Muscle of leg (tissue), 16 donors: ENCODE measurements at places on chromosomes 3 and 15. TPM values are rescaled to one million over a fixed set of nuclear protein-coding genes. Genes with fewer than 3 reads are reported as not detected.
A peak's percentile ranks its signal among the peaks of the same experiment; 100 is the strongest.

DNA sequence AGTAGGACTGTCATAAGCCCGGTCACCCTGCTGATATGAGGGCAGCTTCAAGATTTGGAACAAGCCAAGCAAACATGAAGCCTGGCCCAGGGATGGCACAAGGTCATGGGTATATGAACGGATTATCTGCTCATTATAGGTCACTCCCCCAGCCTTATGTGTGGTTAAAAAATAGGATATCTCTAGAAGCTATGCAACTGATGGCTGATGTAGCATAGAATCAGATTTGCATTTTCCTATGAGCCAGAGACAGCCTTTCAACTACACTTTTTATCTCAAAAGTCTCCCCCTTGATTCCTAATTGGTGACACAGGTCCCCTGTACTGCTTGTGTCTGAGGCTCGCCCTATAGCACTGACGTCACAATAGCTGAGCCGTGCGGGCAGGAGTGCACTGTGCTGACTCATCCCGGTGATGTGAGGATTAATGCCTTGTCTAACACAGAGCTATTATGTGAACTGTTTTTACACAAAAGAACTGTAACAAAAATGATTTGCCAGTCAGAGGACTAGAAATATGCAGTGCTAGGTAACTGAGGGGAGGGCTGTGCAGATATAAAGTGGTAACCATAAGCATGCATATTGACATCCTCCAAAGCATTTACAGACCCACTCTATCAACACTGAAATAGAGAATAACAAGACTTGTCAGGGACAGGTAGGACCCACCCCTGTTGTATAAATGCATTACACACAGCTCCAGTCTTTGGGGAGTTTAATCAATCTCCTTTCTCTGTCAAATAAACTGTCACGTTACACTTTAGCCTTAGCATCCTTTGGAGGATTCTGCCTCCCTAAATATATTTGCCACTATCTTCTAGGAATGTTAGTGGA lies 204.9 kb downstream of the TIGIT start:
- H3K36me3 ChIP-seq: no peaks in the 10 kb centered on the region
- no peak overlapping the region for H3K4me3 ChIP-seq

GRCh38 chr3:197547306-197548011 lies 8.3 kb downstream of the BDH1 start:
- no peaks in the 10 kb centered on the region for H3K36me3 ChIP-seq
- H3K4me3 ChIP-seq: no peak overlapping the region
- no peaks in the 10 kb centered on the region for H3K27me3 ChIP-seq
- peaks cover 18% of the 10 kb centered on the region for H3K4me1 ChIP-seq
- H3K27ac ChIP-seq: no peak overlapping the region

- no peaks in the 10 kb centered on the region for H3K27me3 ChIP-seq
- no peak overlapping the region for H3K27ac ChIP-seq
- H3K4me1 ChIP-seq: no peaks in the 10 kb centered on the region
- no peak for DNase-seq
- H3K36me3 ChIP-seq: no peaks in the 10 kb centered on the region
Measured at GRCh38 chr3:41638381-41638780, 323.5 kb downstream of the ULK4 start.

GRCh38 chr15:39078026-39078425 lies 502.9 kb upstream of the THBS1 start:
- H3K4me1 ChIP-seq: peaks cover 5% of the 10 kb centered on the region
- no peak overlapping the region for H3K27ac ChIP-seq
- H3K4me3 ChIP-seq: no peak overlapping the region
- H3K36me3 ChIP-seq: no peaks in the 10 kb centered on the region

DNA sequence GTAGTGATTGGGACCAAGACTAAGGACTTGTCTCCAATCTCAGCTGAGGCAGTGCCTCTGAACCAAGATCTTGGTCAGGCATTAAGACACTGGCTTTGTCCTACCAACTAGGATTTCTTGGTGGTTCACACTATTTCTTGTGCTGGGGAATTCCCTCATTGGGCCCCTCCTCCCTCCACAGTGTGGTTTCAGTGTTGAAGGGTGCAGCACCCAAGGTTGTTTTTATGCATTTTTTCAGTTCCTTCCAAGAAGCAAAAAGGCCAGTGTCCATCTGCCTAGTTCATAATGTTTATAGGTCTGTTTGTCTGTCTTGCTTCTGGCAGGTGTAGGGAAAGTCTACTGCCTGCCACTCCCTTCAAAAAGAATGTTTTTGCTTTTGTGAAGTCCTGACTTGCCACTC lies 10.6 kb upstream of the ITPKA start:
- H3K27me3 ChIP-seq: no peaks in the 10 kb centered on the region
- no peak overlapping the region for H3K27ac ChIP-seq
- no peak overlapping the region for H3K4me3 ChIP-seq
- no peak for DNase-seq

GRCh38 chr3:122912772-122913538 lies 114.6 kb downstream of the SEMA5B start:
- H3K4me1 ChIP-seq: no peaks in the 10 kb centered on the region
- no peak for DNase-seq
- H3K36me3 ChIP-seq: peaks cover 8% of the 10 kb centered on the region
- H3K4me3 ChIP-seq: no peak overlapping the region
- H3K27ac ChIP-seq: no peak overlapping the region
- peaks cover 25% of the 10 kb centered on the region for H3K27me3 ChIP-seq

- no peaks in the 10 kb centered on the region for H3K27me3 ChIP-seq
- no peak overlapping the region for H3K4me3 ChIP-seq
- DNase-seq: peak; percentile 3
- no peaks in the 10 kb centered on the region for H3K36me3 ChIP-seq
Measured at GRCh38 chr15:94893091-94893490, 661.7 kb downstream of the MCTP2 start.

GRCh38 chr3:173615661-173616060 lies 218.1 kb downstream of the NLGN1 start:
- no peak overlapping the region for H3K4me3 ChIP-seq
- H3K27ac ChIP-seq: no peak overlapping the region
- no peaks in the 10 kb centered on the region for H3K36me3 ChIP-seq
- DNase-seq: peak; percentile 65

DNA sequence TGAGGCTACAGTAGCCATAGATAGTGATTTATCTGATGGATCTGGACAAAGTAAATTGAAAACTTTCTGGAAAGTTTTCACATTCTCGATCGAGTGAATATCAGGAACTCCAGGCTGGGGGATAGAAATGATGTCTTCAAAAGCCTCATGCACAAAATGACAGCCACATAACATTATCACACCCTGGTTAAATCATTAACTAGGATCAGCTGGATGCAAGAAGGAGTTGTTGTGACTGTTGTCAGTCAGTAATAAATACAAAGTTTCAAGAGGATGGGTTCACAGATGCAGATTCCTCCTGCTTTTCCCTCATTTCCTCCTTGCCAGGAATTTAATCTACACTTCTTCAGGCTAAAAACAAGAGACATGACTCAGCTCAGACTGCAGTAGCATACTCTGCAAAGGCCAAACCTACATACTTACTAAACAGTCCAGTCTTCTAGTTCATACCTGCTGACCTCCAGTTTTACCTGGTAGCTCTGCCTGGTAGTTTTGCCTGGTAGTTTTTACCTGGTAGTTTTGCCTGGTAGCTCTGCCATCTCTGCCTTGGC lies 40.9 kb downstream of the C2CD4A start:
- no peaks in the 10 kb centered on the region for H3K27me3 ChIP-seq
- no peak overlapping the region for H3K4me3 ChIP-seq
- no peaks in the 10 kb centered on the region for H3K36me3 ChIP-seq
- peaks cover 42% of the 10 kb centered on the region for H3K4me1 ChIP-seq

DNA sequence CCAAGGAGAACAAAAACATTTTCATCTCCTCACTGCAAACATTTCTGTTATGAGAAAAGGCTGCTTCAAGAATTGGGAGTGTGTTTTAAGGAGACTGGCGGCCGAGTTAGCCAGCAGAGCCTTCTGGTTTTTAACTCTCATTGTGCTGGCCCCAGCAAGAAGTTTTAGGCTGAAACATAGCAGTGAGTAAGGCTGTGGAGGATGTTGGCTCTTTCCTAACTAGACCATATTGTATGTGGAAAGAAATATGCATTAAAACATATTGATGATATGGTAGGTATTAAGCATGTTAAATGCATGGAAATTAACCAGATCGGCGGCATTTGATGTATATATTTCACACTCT lies 90.7 kb downstream of the TIGIT start:
- peak overlapping the region; percentile 46 for H3K4me3 ChIP-seq
- peak overlapping the region; percentile 92 for H3K27ac ChIP-seq
- H3K27me3 ChIP-seq: no peaks in the 10 kb centered on the region
- no peak for DNase-seq

- H3K36me3 ChIP-seq: peaks cover 55% of the 10 kb centered on the region
- DNase-seq: no peak
- H3K4me3 ChIP-seq: no peak overlapping the region
- H3K27ac ChIP-seq: no peak overlapping the region
- no peaks in the 10 kb centered on the region for H3K27me3 ChIP-seq
Measured at GRCh38 chr3:9653565-9654248, 4.4 kb downstream of the MTMR14 start.

GRCh38 chr3:162134571-162134970 lies 638.0 kb downstream of the OTOL1 start:
- no peaks in the 10 kb centered on the region for H3K27me3 ChIP-seq
- H3K27ac ChIP-seq: no peak overlapping the region
- H3K4me1 ChIP-seq: no peaks in the 10 kb centered on the region
- no peak for DNase-seq
- no peak overlapping the region for H3K4me3 ChIP-seq
- H3K36me3 ChIP-seq: no peaks in the 10 kb centered on the region

GOLGA6D gene
- 0.09 TPM for total RNA-seq

TM4SF18 gene
- total RNA-seq: 15.6 TPM

GOLGA6L10 gene
- 0.44 TPM for total RNA-seq

CFAP91 gene
- 1.4 TPM for total RNA-seq

IMPG2 gene
- total RNA-seq: 1.3 TPM

SLC28A1 gene
- total RNA-seq: 0.35 TPM

CCRL2 gene
- 0.53 TPM for total RNA-seq

APOD gene
- 19.2 TPM for total RNA-seq

DBR1 gene
- 12.0 TPM for total RNA-seq
